ENCODE measurements at places on chromosomes 12 and 14.

DNA sequence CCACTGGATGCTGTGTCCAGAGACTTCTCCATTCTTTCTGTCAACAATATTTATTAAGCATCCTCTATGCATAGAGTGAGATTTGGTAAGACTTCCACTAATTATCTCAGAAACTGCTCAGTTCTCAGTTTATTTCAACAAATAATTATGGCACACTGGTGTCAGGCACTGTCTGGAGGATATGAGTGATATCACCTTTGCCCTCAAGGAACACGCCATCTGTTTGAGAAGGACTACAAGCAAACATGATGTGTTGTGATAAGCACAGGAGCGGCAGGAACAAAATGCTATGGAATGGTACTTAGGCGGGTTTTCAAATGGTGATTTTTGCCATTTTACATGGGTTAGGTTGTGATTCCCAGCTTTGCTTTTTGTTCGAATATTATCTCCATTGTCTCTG, 229.2 kb downstream of the DPF3 start:
- no peak for DNase-seq

GRCh38 chr12:98211909-98212695, 303.3 kb upstream of the TMPO start:
- no peak for DNase-seq

GRCh38 chr12:89345830-89346740, 6.2 kb downstream of the DUSP6 start:
- peak; percentile 46 for DNase-seq

DNA sequence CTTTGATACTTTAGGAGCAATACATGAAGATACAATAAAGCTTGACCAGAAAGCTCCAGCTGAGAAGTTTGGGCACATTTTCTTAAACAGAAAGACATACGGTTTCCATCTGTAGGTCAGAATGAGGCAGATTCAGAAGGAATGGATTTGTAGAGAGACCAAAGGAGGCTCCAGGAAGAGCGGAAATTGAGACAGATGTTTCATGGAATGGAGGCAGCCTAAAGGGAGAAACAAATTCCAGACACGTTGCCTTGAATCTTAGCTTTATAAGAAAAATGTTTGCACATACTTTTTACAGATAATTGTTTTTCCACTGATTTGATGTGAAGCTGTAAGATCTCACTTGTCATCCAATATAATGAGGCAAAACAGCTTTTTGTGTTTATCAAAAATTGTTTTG, 24.8 kb downstream of the EPYC start:
- no peak for DNase-seq

DNA sequence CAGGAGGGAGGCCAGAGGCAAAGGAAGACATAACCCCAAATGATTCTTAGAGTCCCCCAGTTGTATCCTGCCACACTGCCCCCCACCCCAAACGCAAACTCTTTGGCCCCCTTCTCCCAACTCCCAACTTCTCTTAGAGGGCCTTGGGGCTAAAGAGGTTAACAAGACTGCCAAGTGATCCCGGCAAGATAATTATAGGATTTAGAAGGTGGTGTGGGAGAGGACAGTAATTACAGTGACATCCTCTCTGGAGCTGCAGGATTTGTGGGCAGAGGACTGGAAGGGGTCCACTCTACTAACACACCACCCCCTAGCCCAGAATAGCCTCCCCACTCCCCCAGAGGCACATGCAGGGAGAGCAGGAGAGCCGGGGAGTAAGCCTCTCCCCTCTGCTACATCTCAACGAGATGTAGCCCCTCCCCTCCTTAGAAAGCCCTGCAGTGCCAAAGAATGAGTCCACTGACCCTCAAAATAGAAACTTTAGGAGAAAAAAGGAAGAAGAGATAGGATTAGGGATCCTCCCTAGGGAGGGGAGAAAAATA, 5.3 kb upstream of the GDF11 start:
- DNase-seq: no peak

DNA sequence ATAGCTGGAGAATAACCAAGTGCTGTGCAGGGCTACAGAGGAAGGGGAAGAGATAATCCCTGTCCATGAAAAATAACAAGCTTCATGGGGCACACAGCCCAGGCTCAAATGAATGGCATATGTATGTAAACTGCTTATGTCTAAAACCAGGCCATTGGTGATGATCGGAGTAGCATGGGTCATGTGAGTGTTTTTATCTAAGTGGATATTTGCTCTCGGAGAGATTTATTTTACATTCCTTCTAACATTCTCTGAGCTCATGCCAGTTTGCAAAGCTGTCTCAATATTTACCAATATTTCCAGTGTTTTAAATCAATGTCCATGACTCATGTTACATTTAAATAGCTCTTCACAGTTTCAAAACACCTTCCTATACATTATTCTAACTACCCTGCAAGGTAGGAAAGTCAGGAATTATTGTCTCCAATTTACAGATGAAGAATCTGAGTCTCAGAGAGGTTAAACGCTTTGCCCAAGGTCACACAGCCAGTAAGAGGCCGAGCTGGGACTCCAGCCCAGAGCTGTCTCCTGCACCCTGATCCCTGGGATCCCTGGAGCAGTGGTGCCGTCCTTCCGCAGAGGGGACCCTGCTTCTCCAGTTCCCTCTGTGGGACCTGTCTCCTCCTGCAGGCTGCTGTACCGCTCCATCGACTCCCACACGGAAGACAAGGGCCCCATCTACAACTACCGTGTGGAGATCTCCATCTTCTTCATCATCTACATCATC, 186.7 kb upstream of the FKBP4 start:
- no peak for DNase-seq

GRCh38 chr14:100840286-100841065, 14.6 kb downstream of the MEG3 start:
- no peak for DNase-seq

DNA sequence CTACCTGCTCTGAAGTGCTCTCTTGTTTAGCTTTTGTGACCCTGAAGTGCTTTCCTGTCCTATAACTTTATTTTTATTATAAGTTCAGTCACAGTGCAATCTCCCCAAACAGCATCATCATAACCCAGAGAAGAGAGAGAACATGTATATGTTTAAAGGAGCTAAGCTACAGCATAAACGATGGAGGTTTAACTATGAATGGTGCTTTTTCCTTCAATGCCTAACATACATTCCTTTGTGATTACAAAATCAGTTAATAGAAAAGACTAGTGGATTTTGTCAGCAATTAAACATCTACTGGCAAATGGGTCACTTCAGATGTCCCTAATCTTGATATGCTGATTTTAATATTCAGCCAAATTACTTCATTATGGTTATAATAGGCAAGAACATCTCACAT, 46.4 kb downstream of the ZFYVE21 start:
- DNase-seq: no peak

DNA sequence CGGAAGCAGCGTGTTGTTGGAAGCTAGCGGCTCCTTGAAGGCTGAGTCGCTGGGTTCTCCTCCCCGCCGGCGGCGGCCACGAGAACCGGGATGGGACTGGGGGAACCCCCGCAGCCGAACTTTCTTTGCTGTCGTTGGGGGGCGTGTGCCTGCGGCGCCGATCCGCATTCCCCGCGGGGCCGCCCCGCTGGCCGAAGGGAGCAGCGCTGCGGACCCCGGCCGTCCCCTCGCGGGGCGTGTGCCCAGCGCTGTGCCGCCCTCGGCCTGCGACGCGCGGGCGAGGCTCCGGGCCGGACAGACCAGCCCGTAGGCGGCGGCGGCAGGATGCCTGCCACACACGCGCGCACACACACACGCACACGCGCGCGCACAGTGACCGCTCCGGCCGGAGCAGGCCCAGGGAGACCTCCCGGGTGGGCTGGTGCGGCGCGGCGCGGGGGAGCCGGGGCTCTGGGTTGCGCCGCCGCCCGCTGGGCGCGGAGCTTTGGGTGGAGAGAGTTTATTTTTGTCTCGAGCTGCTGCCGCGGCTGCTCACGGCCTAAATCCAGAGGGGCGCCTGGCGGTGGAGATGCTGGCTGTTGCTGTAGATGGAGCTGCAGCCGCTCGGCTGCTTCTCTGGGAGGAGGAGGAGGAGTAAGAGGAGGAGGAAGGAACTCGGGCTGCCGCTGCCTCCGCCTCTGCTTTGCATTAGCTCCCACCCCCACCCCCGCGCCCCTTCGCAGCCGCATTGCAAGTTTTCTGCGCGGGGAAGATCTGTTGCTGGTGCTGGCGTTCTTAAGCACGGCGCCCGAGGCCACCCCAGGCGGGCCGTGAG, at the start of gene SAMD4A:
SAMD4A (plus strand) TSS at position 719 of the 814 bp plus-strand sequence. CDS start 789 bp downstream, outside the sequence.
- DNase-seq: peak; percentile 53

- no peak for DNase-seq
These were observed 844.0 kb upstream of the LRFN5 start for GRCh38 chr14:40762685-40763084.

GRCh38 chr12:109253913-109254544, 55.1 kb downstream of the FOXN4 start:
- no peak for DNase-seq

DNA sequence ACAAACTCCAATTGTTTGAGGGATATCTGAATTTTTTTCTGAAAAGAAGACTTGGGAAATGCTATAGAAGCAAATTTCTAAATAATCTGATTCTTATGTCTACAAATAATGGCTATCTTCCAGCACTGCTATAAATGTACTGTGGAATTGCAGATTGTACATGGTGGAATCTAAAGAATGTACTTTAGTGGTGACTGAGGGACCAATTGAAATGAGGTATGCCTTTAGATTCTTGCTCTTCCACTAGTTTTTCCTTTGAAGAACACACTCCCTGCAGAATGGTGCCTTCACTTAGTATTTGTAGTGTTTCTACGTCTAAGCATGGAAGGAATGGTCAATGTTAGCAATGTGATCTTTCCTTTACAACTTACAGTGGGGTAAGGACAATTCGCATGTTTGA, 11.7 kb upstream of the PRB4 start:
- no peak for DNase-seq

DNA sequence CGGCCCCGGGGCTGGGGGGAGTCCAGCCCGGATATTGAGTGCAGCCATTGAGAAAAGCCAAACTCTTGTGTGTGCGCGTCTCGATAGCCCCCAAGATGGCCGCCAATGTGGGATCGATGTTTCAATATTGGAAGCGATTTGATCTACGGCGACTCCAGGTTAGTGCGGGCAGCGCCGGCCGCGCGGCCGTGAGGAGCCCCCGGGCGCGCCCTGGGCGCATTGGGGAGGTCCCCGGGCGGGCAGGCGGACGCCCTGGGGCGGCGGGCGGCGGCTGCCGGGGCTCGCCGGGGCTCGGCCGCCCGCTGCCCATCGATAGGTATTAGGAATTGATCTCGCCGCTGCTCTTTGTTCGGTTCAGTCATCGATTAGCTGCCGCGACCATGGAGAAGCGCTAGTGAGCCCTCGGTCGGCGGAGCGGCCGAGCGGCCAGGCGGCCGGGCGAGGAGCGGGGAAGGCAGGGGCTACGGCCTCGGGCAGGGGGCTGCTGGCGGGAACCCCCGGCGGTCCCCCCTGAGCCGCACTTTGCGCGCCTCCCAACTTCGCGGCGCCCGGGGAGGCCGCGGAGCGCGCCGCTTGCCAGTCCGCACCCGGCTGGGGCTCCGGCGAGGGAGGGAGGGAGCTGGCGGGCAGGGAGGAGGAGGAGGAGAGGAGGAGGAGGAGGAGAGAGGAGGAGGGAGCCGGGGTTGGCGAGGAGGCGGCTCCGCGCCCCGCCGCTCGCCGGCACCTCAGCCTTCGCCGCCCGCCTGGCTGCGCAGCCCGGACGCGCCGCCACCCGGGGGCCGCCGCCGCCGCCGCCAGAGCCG, 113.9 kb upstream of the MYL2 start:
- no peak for DNase-seq

GRCh38 chr12:121894633-121895032, 6.0 kb downstream of the PSMD9 start:
- no peak for DNase-seq

- DNase-seq: no peak
These were observed 36.6 kb downstream of the KRT80 start for GRCh38 chr12:52155048-52155868.

DNA sequence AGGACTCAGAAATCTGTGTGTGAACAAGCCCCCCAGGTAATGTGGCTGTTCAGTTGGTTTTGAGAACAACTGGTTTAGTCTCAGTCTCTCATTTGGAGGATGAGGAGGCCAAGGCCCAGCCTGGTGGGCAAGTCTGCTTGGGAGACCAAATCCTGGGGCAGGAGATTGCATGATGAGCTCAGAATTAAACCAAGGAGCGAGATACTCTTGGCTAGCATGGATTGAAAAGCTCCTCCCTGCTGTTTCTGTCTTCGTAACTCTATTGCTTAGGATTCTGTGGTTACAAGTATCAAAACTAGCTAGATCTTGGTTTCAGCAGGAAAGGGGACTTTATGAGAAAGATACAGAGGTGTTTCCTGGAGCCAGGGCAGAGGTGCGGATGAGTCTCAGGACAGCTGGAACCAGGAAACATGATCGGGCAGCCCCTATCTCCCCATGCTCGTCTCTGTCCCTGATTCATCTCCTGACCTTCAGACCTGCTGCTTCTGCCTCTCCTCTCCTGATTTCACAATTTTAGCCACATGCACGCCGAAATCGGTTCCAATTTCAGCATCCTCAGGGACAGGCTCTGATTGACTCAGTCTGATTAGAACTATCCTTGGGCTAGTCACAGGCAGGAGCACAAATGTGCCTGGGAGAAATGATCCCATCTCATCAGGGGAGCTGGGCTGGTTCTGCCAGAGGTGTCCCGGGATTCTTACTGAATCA, 40.2 kb upstream of the RIN3 start:
- no peak for DNase-seq

DNA sequence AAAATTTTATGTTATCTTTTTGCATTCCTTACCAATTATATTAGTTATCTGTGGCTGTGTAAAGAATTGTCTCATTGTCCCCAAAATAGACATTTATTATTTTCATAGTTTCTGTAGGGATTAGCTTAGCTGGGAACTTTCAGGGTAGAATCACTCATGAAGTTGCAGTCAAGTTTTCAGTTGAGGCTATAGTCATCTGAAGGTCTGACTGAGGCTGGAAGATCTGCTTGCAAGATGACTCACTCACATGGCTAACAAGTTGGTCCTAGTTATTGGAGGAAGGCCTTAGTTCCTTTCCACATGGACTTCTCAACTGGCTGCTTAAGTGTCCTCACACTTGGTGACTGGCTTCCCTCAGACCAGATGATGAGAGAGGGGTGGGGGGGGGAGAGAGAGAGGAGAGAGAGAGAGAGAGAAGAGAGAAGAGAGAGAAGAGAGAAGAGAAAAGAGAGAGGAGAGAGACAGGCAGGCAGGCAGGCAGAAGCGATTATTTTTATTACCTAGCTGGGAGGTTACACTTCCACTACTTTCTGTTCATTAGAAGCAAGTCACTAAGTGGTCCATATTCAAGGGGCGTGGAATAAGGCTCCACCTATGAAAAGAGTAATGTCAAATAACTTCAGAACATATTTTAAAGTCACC, 6.4 kb downstream of the AP5M1 start:
- no peak for DNase-seq

- no peak for DNase-seq
These were observed 381.1 kb downstream of the FLRT2 start for GRCh38 chr14:85911044-85911443.

DNA sequence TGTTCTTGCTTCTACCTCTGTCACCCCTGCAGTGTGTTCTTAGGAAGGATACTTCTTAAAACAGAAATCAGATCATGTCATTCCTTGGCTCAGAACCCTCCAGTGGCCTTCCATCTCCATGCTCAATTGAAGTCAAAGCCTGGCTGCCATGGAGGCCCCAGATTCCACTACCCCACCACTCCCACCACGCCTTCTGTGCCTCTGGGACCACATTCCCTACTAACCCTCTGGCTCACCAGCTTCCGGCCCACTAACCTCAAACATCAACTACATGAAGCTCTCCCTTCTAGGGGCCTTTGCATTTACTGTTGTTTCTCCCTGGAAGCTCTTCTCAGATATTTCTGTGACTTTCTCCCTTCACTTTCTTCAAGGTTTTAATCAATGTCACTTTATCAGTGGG, 76.1 kb upstream of the REP15 start:
- DNase-seq: no peak

All from GM12891 (cell line).